ENCODE measurements at places on chromosomes 4 and X. TPM values are rescaled to one million over a fixed set of nuclear protein-coding genes. Genes with fewer than 3 reads are reported as not detected.

Gene RTL3
- not detected for total RNA-seq

Gene POU3F4
- total RNA-seq, result not detected

Gene DMD
- 4.0 TPM for total RNA-seq

Gene SMIM31
- not detected for total RNA-seq

Gene ERCC6L
- under 0.01 TPM for total RNA-seq

Gene MID1
- total RNA-seq, result 3.2 TPM

Gene RHOH
- total RNA-seq, result 0.53 TPM

Gene SEPTIN6
- total RNA-seq, result 1.6 TPM

Gene VSIG1
- 0.26 TPM for total RNA-seq

Gene HCCS
- 25.3 TPM for total RNA-seq

Gene HERC3
- total RNA-seq, result 31.5 TPM

Gene NALF2
- 0.79 TPM for total RNA-seq

Gene OTUD6A
- total RNA-seq, result not detected

All from bronchial epithelial cell (primary cell).